ENCODE measurements at places on chromosomes 4 and X.
A peak's percentile ranks its signal among the peaks of the same experiment; 100 is the strongest.

DNA sequence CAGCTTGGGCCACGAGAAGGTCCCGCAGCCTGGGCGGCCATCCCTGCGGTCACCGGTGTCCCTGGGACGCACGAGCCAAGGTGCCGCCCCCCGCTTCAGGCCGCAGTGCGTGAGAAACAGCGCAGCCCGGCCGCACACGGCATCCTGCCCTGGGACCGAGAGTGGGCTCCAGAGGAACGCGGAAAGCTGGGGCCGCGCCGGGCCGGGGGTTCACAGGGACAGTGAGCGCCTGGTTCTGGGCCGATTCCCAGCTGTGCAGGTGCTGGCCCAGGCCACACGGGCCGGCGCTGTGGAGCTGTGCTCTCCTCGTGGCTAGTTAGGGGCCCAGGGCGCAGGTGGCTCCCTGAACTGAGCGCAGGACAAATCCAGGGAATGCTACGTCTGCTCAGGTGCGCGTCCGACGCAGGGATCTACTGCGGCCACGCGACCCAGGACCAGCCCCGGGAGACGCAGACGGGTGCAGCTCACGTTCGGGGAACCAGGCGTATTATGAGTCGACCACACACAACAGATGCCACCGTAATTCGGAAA is 25.8 kb upstream of the GTPBP6 start:
- no peak for DNase-seq

DNA sequence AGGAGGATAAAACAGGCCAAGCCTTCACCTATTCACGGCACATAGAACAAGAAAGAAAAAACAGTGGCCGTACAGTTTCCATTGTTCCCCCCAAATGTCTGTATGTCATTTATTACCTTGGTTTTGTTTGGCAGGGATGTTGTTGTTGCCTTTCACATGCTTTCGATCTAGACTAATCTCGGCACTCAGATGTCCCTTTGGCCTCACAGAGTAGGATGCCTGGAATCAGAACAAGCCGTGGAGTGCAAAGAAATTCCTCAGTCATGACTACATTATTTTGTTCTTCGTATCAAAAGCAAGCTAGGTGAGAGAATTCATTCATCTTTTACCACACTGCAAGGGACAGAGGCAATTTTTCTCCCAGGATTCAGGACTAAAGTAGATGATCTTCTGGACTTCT is 106.9 kb downstream of the SMIM20 start:
- DNase-seq = peak; percentile 19

DNA sequence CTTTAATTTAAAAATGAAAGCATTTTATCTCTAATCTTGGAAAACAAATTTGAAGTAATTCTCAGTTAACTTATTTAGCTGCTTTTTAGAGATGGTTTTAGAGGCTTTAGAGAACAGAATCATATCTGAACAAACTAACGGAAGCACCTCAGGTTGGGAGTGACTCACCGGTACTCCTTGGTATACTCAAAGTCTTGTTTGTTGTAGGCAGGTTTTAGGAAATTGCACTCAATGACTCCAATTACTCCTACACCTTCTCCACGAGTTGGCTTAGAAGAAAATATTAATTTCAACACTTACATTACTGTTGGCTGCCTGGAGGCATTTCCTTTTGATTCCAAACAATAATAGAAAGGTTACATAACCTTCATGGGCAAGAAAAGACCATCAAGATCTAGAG is 23.6 kb downstream of the MORC4 start:
- DNase-seq = no peak

DNA sequence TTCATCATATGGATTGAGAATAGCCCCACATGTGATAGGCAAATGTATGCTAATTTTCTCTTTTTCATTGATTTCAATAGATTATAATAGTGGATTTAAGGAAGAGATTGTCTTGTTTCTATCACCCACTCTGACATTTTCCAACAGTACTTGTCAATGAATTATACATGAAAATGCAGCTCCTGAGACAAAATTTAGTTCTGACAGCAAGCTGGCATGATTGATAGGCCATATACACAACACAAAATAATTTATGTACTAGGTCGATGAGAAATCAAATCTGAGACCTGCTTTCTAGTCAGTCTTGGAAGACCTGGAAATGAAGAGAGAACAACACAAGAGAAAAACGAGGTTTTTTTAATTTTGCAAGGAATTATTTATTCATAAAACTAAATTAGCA is 118.0 kb upstream of the MYOZ2 start:
- DNase-seq = no peak

DNA sequence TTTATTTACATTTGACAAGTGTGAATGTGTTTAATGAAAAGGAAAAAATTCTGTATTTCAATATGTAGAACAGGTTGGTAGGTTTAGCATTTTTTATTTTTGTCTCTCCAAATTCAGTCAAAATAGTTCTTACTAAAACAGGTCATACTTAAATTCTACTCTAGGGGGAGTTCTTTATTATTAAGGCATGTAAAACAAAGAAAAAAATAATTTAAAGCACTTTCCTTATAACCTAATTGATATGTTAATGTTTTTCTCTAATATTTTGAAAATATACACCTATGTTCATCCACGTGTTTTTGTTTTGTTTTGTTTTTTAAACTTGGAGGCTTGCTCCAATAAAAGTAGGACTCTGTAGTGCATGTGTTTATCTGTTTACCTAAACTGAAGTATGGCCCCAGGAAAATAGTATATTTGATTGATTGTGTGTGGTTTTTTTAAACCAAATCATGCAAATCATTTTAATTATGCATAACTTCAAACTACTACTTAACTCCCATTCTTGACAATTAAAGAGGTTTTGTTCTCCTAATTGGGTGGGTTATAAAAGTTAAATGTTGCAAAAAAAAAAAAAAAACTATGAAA is 562.7 kb downstream of the RPA4 start:
- DNase-seq = peak; percentile 9

DNA sequence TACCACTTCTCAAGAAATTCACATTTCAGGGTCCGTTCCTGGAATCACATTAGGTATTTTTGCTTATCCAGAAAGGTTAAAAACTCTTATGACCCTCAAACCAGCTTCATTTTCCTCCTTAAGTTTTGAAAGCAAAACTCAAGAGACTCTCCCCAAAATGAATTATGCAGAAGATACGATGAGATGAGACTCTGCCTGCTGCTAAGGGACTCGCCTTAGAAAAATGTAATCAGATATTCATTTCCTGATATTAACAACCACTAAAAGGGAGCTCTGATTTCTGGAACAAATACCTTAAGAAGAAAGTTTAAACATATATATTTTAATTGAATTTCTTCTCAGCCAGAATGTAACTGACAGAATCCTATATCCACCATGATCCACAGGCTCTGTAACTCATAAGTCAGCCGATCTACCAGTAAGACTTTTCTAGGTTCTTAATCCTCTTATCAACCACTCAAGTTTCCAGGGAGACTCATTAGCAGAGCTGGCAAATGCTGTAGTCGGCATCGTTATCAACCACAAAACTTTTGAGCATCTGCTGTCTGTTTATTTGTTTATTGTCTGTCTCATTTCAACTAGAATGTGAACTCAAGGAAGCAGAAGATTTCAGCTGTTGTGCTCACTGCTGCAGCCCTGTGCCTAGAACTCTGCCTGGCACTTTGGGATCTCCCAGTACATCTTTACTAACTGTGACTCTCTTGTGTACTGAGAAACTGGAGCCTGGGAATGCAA is 112.5 kb downstream of the LDB2 start:
- peak; percentile 11 for DNase-seq

DNA sequence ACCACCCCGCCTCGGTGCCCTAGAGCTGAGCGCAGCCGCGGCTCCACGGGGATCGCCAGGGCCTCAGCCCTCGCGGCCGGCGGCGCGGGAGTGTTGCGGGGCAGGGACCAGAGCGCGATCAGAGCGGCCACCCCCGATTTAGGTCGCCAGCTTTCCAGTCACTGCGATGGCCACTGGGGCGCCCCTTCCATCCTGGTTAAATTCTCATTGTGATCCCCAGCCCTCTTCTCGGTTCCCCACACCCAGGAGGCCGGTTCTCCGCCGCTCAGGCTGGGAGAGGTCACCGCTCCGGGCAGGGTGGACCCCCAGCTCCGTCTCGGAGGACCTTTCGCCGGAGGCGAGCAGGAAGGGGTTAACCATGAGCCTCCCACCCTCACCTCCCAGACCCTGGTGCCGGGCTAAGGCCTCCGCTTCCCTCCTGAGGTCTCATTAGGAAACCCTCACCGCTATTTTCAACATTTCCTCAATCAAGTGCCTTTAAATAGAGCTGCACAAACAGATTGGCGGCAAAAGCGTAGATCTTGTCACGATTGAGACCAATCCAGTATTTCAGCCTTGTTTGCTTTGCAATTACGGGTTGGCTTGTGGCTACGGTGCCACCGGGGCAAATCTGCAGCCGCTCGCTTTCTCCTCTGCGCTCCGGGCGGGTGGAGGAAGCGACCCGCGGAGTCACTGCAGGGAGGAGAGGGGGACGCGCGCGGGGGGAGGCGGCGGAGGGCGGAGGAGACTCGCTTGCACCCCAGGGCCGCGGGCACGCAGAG is 8.3 kb upstream of the HAND2 start:
- no peak for DNase-seq

DNA sequence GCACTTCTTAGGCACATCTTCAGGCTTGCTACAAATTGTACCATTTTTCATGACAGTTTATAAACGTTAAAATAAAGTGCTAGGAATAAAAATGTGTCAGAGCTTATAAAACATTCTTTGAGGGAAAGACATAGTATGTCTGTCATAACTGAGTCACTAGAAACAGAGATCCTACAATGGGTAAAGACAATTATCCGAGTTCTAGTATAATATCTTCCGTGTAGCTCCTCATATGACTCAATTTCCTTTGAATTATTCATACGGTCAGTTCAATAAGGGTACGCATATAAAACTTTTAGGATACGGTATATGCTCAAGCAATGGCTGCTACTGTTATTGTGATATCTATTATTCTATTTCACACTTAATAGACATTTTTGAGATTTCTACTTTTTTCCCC is 349.1 kb downstream of the PCDH10 start:
- no peak for DNase-seq

DNA sequence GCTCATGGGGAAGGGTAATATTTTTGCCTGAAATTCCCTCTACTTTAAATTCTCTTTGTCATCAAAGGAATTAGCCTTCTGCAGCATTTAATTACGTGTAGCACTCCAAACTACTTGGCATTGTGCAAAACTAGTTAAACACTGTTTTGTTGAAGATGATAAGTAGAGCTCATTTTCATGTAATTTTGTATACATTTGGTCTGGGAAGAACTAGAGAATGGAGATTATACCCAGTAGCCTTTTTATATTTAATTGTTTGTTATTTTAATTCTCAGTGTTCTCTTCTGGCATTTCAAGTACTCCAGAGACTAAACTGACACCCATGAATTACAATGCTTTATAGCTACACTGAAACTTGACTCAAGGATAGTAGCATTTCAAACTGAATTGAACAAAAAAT is 211.5 kb upstream of the SMIM31 start:
- DNase-seq = no peak

DNA sequence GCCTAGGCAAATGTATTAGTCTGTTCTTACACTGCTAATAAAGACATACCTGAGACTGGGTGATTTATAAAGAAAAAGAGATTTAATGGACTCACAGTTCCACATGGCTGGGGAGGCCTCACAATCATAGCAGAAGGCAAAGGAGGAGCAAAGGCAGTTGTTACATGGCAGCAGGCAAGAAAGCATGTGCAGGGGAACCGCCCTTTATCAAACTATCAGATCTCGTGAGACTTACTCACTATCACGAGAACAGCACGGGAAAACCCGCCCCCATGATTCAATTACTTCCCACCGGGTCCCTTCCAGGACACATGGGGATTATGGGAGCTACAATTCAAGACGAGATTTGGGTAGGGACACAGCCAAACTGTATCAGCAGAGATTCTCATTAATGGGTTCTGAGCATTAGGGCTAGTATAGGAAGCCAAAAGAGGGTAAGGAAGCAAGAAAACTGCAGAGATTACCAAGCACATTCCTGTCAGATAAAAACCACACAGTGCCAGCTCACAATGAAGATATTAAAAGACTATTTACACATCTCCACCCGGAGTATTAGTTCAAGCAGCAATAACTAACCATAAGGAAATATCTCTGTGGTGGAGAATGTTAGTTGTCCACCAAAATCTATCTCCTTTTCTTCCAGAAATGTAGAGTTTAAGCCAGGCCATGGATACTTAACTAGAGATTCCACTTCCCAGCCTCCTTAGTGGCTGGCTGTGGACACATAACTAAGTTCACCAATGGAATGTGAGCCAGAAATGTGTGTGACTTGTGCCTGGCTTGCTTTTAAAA is 61.2 kb upstream of the HOPX start:
- no peak for DNase-seq

DNA sequence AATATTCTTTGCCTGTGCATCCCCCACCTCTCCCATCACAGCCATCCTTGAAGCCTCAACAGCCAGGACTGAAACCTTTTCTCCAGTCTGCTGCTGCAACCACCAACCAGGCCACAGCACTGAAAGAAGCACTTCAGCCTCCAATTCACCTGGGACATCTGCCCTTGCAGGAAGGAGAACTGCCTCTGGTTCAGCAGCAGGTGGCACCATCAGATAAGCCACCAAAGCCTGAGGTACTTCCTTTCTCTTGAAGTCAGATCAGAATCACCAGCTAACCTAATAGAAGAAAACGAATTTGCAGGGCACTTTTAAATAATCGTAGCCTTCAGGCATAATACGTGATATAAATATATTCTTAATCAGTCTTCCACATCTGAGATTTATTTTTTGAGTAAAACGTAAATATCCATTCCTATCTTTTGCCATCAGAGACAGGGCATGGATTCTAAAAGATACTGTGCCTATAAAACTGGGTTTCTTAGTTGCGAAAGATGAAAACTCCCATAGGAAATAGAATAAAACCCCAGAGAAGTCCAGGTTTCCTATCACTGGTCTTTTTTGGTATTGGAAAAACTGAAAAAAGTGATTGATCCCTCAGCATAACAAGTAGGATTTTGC is 9.5 kb downstream of the AMBN start:
- peak; percentile 56 for DNase-seq

GRCh38 chr4:178198691-178199090 is 756.5 kb upstream of the AGA start:
- DNase-seq = no peak

DNA sequence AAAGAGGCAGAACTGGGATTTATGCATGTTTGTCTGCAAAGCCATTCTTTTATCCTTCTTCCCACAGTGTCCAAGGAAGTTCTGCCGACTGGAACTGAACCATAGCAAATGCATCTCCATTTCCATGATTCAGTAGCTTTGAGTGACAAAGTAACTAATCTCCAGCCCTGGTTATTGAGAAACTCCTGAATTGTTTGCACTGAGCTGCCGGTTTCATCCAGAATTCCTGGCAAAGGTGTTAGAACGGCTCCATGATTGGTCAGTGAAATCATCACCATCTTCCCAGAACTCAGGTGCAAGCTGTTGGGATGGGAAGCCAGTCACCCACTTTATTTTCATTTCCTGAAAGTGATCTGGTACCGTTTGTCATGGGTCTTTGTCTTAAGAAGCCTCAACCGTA is 47.0 kb upstream of the SLC34A2 start:
- DNase-seq = no peak

Data from endothelial cell of umbilical vein (primary cell).